Activated naive CD4-positive, alpha-beta T cell treated with anti-CD3 and anti-CD28 coated beads, Interleukin-2, amount 50 U/mL, for 72 hours (primary cell): ENCODE measurements at places on chromosomes 3 and 15. TPM values are rescaled to one million over a fixed set of nuclear protein-coding genes. Genes with fewer than 3 reads are reported as not detected.

The IMP3 gene
- total RNA-seq: 93.8 TPM

The MYLK gene
- 0.19 TPM for total RNA-seq

The C15orf62 gene
- total RNA-seq: 0.52 TPM

The GOLGA8T gene
- 0.49 TPM for total RNA-seq

- peak; percentile 56 for DNase-seq
These were observed 296.8 kb downstream of the RORA start for GRCh38 chr15:60932051-60932915.

- DNase-seq: no peak
These were observed 269.7 kb upstream of the ATP10A start for GRCh38 chr15:26132811-26133210.

- no peak for DNase-seq
These were observed 18.0 kb upstream of the DIS3L start for GRCh38 chr15:66275352-66275751.

- DNase-seq: no peak
These were observed 25.8 kb downstream of the KLHL6 start for GRCh38 chr3:183529717-183530116.

DNA sequence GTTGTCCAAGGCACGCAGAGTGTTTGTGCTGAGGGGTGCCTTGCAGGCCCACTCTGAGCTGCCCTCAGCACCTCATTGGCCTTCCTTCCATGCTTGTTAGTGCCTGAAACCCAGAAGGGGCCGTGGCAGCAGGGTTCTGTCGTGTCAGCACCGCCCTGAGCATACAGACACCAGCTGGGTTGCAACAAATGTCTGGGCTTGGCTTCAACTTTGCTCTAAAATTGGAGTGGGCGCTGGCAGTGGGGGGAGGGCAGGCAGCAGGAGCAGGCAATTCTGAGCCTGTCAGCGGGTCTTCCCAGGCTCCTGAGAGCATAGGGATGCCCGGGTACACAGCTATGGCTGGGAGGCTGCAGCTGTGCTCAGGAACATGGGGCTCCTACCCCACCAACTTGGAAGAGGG, 464.3 kb downstream of the EPHA3 start:
- DNase-seq: no peak

DNA sequence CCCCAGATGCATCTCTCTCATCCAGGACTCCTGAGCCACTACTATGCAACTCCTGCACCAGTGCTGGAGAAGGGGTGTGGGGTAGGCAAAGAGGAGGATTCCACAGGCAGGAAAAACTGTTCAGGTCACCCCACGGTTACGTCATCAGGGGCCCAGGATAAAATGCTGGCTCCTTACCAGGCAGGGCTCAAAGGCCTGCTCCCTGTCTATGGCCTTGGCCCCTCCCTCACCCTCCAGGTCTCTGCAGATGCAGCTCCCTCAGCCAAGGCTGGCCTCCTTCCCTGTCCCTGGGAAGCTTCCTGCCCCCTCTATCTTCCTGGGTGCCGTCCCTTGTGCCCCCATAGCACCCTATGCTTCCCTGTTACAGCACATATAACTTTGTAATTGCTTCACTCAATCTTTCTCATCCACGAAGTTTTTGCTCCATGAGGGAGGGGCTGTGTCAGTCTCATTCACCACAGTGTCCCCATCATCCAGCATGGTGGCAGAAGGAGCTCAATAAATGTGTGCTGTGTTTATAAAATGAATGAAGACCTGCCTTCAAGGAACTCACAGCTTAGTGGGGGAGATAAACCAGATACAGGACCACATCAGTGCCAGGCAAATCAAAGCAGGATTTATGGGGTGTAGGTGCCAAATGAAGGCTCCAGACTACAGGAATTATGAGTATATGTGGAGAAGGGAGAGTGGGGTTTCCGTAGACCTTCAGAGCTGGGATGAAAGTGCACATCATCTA, 18.6 kb downstream of the KBTBD13 start:
- DNase-seq: no peak

DNA sequence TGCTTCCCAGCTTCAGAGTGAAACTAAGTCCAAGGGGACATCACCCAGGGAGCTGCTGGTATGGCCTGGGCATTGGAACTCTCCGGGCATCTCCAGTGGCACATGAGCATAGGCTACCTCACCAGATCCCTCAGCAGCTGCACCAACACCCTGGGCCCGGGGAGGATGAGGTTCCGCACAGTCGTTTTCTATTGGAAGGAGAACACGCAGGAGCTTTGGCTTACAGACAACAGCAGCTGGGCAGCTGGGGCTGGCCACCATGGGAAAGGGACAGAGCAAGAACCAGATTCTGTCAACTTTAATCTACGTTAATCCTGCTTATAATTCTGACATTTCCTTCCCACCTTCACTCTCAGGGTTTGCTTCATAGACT, 65.5 kb downstream of the MYO1E start:
- no peak for DNase-seq

DNA sequence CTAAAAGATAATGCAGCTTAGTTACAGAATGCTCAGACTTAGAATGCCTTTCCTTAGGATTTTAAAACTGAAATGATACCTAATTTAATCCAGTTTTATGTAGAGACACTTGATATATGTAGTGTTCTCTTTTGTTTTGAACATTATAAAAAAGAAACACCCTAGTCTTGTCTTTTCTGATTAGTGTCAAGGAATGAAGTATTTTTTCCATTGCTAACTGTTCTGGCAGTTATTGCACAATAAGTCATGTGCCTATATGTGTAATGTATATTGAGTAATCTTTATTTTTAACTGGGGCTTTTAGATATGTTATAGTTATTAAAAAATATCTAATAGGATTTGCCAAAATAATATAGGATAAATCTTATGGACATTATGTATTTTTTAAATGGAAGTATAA, 4.5 kb downstream of the ARL8B start:
- DNase-seq: no peak

- no peak for DNase-seq
These were observed 1.2 kb downstream of the CTSH start for GRCh38 chr15:78943692-78944091.

DNA sequence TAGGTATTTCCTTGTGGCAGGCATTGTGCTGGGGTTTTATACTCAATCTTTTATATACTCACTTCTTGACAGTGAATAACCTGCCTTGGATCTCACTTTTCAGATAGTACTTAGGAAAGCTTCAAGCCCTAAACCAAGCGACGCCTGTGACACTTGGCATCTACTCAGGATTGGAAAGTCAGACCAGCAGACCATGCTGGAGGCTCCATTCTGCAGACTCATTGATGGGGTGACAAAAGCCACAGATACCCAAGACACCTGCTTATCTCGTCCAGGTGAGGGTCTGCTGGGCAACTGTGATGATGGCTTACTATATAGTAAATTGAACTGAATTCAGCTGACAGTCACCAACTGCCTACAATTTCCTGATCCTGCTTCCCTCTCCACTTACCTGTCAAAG, 79.4 kb upstream of the MRPS22 start:
- DNase-seq: no peak

DNA sequence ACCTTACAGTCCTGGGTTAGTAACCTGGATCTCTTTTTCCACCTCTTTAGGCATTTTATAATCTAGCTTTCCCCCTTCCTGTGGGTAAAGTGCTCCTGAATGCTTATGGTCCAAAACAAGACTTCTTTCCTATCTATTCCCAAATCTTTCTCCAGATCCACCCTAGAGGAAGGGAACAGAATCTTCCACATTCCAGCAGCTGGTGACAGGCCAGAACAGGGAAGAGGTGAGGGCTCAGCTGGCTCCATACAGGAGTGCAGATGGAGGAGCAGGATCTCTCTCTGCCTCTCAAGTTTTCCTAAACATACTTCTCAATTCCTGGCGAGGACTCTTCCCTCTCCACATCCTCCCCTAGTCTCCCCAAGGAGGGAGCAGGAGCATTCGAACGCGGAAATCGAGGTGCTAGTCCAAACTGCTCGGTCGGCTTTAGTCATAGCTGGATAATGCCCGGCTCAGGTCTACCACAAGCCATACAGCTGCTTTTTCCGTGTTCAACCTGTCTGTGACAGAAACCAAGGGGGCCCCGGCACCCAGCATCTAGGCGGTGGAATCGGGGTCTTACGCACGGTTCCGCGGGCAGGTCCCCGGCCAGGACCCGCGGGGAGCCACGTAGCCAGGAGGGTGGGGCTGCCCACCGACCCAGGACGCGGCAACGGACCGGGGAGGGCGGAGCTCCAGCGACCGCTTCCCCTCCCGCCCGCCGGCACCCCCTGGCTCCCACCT, 4.0 kb downstream of the RASSF1 start:
- no peak for DNase-seq

GRCh38 chr15:68415061-68415460, 16.9 kb downstream of the ITGA11 start:
- DNase-seq: no peak

GRCh38 chr15:45662375-45662774, 27.5 kb downstream of the SQOR start:
- DNase-seq: no peak

DNA sequence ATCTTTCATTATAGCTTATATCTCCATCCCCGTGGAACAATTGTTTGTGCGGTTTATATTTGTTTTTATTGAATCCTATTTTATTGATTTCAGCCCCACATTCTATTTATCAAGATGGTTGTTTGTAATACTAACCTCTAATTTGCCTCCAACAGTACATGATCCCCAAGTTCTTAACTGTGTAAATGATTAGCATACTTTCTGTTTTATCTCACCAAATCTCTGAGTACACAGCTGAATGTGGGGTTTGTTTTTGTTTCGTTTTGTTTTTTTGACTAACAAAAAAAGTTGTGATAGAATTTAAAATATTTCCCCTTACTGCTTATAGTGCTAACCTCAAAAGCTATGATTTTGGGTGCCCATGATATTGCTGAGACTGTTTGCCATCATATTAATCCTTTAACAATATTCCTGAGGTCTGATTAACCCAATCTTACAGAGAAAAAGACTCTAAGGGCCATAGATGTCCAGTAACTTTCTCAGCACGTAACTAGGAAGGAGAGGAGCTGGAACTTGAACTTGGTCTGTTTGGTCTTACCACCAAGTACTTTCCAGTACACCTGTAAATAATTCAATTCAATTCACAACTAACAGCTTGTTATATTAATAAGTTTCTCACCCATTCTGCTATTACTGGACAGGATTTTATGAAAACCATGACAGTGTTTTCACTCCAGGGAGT, 789.8 kb downstream of the TUSC7 start:
- DNase-seq: no peak

DNA sequence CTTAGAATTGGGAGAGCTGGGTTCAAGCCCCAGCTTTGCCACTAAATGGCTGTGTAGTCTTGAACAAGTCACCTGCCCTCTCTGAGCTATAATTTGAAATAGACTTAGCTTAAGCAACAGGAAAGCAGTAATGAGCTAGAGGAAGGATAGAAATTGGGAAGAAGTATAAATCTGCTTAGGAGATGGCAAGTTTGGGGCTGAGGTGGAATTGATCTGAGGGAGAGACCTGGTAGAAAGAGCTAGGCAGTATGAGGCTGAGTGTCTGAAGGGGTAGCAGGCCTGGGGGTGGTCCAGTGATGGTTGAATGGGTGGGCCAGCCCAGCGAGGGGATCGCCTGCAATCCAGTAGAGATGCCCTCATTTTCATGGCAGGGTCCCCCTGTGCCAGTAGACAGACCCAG, 22.9 kb downstream of the LPP start:
- no peak for DNase-seq

- no peak for DNase-seq
These were observed 48.9 kb downstream of the SSUH2 start for GRCh38 chr3:8595695-8596115.
